ENCODE measurements at places on chromosomes 1 and 21.
A peak's percentile ranks its signal among the peaks of the same experiment; 100 is the strongest.

DNA sequence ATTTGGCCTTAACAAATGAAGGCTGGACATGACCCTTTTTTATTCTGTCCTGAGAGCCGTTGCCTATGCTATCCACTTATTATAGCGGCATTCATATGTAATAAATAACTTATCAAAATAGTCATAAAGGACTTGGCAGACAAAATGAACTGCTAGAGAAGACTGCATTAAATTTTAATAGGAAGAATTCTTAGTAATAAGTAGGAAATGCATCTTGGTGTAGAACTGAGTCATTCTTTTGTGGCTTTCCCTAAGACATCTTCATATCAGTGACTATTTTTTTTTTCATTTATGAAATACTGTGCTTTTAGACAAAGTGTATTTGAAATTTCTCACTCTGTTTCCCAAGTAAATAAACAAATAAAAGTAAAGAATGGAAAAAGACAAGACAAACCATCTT is 45.6 kb downstream of the PBX1 start:
- DNase-seq, result no peak

DNA sequence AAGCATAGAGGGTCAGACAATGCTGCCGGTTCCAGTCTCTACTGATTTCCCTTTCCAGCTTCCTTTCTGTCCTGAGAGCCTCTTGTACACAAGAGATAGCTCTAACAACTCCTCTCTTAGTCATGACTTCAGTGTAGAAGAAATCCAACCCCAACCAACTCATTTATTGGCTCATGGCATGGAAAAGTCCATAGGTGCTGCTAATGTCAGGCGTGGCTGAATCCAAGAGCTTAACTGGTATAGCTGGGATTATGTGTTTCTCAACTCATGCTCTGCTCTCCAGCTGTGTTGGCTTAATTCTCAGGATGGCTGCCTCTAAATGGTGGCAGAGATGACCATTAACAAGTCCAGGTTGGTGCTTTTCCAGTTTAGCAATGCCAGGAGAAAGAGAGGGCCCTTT is 12.4 kb upstream of the THRAP3 start:
- DNase-seq, result no peak

GRCh38 chr1:200780545-200781369 is 42.1 kb downstream of the CAMSAP2 start:
- DNase-seq, result no peak

GRCh38 chr1:217274416-217274815 is 356.5 kb downstream of the GPATCH2 start:
- DNase-seq, result no peak

- DNase-seq, result no peak
Observed at GRCh38 chr1:89610457-89611011, 22.4 kb upstream of the LRRC8C start.

DNA sequence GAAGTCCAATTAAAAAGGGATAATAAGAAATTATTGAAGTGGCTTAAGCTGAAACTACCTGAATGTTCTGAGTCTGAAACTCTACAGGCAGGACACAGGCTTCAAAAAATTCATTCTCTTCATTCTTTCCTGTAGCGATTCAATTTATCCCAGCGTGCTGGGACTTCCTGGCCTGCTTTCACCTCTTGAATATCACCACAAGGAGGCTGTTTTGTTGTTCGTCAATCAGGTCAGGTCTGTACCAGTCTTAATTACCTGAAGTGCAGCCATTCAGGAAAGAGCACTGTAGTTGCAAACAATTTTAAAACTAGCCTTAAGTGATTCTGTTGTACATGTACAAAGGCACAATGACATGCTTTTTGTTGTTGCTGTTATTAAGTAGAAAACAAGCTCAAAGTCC is 38.4 kb downstream of the FYB2 start:
- no peak for DNase-seq

DNA sequence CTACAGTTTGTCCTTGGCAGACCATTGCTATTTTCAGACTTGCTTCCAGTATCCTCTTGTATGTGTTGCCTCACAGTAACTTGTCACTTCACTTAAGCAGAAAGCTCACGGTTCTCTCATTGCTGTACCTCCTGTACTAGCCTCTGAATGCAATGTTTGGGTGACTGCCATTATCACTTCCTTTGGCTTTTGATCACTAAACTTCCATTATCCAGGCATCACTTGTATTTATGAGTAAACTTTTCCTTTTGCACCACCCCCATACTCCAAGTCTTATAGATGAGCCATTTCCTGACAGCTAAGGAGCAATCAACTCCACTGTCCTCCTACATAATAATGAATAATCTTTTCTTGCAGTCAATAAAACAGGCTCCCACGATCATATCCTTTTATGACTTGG is 255.3 kb downstream of the PDE4B start:
- DNase-seq, result no peak

DNA sequence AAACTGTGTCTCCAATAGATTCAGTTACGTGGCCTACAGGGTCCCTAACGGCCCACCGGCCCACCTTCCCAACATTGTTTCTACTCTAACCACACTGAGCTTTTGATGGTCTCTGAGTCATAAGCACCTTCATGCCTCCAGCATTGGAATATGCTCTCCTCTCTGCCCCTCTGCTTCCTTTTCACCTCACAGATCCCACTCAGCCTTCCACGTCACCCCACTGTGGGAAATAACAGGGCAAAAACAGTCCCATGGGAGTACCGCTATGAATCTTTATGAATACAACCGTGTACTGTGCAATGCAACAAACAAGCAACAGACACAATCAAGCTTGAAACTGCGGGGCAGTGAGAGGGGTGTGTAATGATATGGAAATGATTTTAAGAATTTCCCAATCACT is 5.3 kb upstream of the SARS1 start:
- DNase-seq, result no peak

GRCh38 chr21:16082038-16082816 is 352.4 kb downstream of the USP25 start:
- DNase-seq, result no peak

- no peak for DNase-seq
Observed at GRCh38 chr21:16196001-16196400, 466.2 kb downstream of the USP25 start.

GRCh38 chr1:185464777-185465176 is 147.7 kb upstream of the IVNS1ABP start:
- DNase-seq, result no peak

GRCh38 chr1:109228167-109228566 is 14.4 kb downstream of the SARS1 start:
- no peak for DNase-seq

- no peak for DNase-seq
Observed at GRCh38 chr1:246607462-246607861, 41.2 kb downstream of the CNST start.

DNA sequence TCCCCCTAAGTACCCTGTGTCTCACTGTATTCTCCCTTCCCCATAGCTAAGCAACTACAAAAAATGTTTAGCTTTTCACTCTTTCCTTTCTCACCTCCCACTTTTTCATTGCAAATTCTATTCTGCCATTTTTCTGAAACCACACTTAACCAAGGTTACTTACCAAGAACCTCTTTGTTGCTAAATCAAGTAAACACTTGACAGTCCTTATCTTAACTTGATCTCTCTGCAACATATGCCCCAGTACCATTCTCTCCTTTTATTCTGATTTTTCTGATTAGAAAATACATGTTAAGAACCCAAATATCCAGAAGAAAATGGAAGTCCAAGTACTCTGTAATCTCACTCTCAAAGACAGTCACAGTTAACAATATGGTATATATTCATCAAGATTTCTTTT is 16.0 kb downstream of the EVI5 start:
- DNase-seq, result no peak

GRCh38 chr1:20735581-20736111 is 3.1 kb upstream of the SH2D5 start:
- no peak for DNase-seq

- DNase-seq, result no peak
Observed at GRCh38 chr1:175597205-175597604, 146.2 kb downstream of the TNR start.

GRCh38 chr1:110229348-110230001 is 19.4 kb downstream of the KCNC4 start:
- no peak for DNase-seq

- DNase-seq, result no peak
Observed at GRCh38 chr1:58548371-58548770, 1.8 kb upstream of the OMA1 start.

GRCh38 chr21:44199448-44199847 is 41.3 kb downstream of the ICOSLG start:
- no peak for DNase-seq

- no peak for DNase-seq
Observed at GRCh38 chr1:119975006-119975405, 78.7 kb upstream of the ADAM30 start.

- DNase-seq, result no peak
Observed at GRCh38 chr1:50724626-50725286, 235.3 kb downstream of the FAF1 start.

DNA sequence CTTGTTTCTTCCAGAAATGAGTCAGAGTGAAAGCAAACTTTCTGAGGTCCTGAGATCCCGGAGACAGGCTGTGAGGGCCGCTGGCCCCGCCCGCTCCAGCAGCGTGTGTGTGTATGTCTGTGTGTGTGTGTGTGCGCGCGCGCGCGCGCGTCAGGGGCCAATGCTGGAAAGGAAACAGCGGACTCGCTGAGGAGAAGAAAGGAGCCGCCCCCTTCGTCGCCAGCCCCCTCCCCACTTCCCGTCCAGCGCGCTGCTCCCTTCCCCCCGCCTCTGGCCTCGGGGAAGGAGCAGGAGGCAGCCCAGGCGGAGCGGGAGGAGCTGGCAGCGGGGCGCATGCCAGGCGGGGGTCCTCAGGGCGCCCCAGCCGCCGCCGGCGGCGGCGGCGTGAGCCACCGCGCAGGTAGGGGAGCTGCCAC is at the start of gene DISC1:
DISC1 (plus strand) TSS at position 256 of the 416 bp plus-strand sequence; CDS start at position 334, 78 bp downstream.
- DNase-seq, result peak; percentile 78

- no peak for DNase-seq
Observed at GRCh38 chr1:13535227-13535626, 21.4 kb upstream of the LRRC38 start.

- no peak for DNase-seq
Observed at GRCh38 chr21:28213261-28213660, 779.4 kb downstream of the LTN1 start.

DNA sequence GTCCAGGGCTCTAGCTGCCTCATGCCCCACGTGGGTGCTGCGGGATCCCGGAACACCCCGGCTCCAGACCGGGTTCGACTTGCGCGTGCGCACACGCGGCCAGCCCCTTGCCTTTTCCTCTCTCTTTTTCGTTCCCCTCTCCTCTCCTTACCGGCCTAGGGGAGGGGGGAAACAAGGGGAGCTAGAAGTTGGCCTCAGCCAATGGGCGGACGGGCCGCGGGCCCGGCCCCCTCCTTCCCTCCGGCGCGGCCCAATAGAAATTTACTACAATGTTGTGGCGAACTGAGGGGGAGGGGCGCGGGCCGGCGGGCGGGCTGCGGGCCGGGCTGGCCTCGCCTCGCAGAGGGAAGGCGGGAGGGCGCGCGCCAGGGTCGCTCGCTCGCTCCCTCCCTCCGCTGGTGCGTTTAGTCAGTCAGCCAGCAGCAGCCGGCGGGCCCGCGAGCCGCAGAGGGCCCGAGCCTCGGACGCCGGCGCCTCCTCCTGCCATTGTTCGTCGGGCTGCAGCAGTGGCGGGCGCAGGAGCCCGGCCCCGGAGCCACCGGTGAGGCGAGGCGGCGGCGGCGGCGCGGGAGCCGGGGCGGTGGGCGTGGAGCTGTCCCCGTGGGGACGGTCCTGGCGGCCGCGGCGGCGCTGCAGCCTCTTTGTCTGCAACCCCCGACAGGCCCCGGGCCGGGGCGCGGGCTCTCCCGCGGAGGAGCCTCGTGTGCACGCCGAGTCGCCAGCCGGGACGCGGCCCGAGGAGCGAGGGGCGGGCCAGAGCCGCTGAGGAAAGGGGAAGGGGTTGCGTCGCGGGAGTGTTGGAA is at the start of gene EPB41:
EPB41 (plus strand) TSS at position 342 of the 803 bp plus-strand sequence. CDS start 72,869 bp downstream, outside the sequence.
- peak; percentile 90 for DNase-seq

- DNase-seq, result no peak
Observed at GRCh38 chr1:8142955-8143629, 117.0 kb upstream of the ERRFI1 start.

GRCh38 chr1:25246600-25247023 is 642 bp downstream of the RSRP1 start:
- DNase-seq, result peak; percentile 26

- DNase-seq, result no peak
Observed at GRCh38 chr1:246815693-246816270, 91.6 kb downstream of the SCCPDH start.

DNA sequence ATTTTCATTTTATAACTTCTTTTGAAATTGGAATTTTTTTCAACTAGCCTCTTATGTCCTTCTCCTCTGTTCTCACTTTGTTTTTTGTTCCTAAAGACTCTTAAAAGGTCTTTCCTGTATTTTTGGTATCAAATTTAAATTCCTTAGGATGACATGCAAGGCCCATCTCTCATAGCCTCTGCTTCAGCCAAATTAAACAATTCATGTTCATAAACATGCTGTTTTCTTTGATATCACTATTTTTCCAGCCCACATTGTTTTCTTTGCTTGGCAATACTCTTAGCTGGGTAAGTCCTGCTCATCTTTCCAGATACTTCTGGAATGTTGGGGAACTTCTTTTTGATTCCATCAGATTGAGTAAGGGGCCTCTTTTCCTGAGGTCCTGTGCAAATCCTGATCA is 55.8 kb upstream of the GPR88 start:
- DNase-seq, result no peak

GRCh38 chr1:157961805-157962762 is 31.4 kb upstream of the KIRREL1 start:
- no peak for DNase-seq

GRCh38 chr1:68375919-68376318 is 73.8 kb downstream of the RPE65 start:
- DNase-seq, result no peak

GRCh38 chr1:244085891-244086290 is 34.8 kb downstream of the ZBTB18 start:
- no peak for DNase-seq

DNA sequence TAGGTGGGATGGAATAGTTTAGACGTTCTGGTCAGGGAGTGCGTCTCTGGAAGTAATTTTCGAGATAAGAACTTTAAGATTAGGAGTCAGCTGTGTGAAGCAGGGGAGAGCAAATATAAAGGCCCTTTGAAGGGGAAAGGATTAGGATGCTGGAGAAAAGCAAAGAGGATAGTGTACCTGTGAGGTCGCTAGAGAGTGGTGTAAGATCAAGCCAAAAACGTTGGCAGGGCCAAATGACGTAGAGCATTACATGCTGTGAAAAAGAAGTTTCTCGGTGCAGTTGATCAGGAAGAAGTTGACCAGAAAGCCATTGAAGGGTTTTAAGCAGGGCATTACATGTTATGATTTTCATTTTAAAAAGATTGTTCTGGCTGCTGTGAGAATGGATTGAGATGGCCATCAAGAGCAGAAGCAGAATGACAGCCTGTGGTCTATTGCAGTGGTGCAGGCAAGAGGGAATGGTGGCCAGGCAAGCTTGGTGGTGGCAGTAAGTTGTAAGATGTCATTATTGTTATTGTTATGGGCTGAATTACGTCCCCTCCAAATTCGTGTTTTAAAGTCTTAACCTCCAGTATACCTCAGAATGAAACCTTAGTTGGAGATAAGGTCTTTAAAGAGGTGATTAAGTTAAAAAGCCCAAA is 113.6 kb upstream of the KIF26B start:
- DNase-seq, result no peak

DNA sequence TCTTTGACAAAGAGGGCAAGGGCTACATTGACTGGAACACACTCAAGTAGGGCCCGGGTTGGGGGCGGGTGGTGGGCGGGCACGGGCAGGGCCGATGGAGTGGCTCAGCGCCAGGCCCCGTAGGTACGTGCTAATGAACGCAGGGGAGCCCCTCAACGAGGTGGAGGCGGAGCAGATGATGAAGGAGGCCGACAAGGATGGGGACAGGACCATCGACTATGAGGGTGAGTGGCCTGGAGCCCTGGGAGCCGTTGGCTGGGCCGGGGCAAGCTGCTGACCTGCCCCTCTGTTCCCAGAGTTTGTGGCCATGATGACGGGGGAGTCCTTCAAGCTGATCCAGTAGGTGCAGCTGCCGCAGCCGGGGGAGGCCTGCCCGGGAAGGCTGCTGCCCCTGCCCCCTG is 1.8 kb downstream of the CALML6 start:
- DNase-seq, result no peak
